OCI-M1 (cell line): ENCODE measurements at places on chromosomes 4 and X.

DNA sequence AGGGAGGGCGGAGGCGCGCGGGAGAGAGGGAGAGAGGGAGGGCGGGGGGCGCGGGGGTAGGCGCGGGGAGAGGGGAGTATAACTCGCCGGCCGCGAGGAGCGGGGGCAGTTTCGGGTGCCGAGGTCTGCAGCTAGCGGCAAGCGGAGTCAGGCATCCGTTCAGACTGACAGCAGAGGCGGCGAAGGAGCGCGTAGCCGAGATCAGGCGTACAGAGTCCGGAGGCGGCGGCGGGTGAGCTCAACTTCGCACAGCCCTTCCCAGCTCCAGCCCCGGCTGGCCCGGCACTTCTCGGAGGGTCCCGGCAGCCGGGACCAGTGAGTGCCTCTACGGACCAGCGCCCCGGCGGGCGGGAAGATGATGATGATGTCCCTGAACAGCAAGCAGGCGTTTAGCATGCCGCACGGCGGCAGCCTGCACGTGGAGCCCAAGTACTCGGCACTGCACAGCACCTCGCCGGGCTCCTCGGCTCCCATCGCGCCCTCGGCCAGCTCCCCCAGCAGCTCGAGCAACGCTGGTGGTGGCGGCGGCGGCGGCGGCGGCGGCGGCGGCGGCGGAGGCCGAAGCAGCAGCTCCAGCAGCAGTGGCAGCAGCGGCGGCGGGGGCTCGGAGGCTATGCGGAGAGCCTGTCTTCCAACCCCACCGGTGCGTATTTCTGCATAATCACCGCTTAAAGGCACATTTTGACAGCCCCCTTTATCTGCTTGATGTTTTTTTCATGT is at the start of gene POU4F2:
TSS of gene POU4F2 (plus strand) at position 108 of the 720 bp plus-strand sequence. CDS start at position 356, 248 bp downstream.
- no peak for DNase-seq

- DNase-seq, result peak; percentile 65
Measured at GRCh38 chrX:118459494-118459893, 36.1 kb upstream of the DOCK11 start.

DNA sequence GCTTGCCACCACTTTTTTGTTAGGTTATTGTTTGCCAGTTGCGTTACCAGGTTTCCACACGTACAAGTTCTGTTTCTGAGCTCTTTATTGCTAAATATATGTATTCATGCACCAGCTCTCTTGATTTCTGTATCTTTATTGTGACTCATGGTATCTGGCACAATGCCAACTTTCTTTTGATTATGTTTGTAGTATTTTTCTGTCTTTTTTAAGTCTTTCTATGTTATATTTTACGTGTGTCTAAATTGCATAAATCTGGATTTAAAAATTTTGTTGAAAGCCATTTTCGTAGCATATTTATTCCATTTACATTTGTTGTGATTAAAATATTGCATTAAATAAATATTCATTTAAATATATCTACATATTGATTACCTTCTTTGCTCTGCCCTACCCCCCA is 73.8 kb downstream of the KDM6A start:
- peak; percentile 28 for DNase-seq

DNA sequence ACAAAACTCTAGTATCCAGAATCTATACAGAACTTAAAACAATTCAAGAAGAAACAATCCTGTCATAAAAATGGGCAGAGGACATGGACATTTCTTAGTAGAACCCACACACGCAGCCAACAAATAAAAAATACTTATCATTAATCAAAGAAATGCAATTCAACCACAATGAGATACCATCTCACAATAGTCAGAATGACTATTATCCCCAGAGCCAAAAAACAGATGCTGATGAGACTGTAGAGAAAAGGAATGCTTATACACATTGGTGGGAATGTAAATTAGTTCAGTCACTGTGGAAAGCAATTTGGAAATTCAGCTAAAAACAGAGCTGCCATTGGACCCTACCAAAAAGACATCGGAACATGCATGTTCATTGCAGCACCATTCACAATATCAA is 37.9 kb downstream of the RAB40AL start:
- DNase-seq, result no peak

- DNase-seq, result no peak
Measured at GRCh38 chrX:16971694-16972093, 25.2 kb downstream of the REPS2 start.

DNA sequence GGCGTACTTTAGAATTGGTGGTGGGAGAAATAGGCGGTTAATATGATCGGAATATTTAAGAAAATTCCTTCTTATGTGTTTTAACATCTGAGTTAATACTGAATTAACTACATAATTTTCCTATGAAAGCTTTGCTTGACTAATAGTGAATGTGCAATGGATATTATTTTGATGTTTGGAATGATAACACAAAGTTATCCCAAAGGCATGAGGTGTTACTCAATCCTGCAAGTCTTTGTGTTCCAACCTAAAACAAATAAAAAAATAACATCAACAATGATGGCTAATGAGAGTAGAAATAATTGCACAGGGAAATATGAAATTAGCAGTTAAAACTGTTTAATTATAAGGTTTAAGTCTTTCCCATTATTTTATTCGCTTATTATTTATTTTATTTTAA is 183.6 kb upstream of the ARSJ start:
- DNase-seq, result no peak

- no peak for DNase-seq
Measured at GRCh38 chrX:56785442-56785841, 56.4 kb downstream of the NBDY start.

GRCh38 chr4:182847576-182848450 is 69.4 kb downstream of the DCTD start:
- no peak for DNase-seq

DNA sequence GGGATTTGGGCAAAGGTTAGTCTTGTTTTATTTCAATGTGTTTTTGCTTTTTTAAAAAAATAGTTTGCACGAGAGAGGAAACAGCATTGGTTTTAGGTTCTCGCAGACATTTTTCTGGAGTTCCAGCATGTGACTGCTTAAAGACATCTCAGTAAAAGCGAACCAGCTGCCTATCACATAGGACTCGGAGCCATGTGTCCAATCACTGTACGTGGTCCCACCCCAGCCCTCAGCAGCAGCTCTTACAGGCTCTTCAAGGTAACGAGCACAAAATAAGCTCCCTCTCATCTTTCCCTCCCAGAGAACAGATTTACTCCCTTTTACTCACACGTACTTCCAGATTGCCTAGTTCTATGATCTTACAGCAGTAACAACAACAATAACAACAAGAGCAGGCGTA is 68.7 kb downstream of the MCF2 start:
- no peak for DNase-seq

DNA sequence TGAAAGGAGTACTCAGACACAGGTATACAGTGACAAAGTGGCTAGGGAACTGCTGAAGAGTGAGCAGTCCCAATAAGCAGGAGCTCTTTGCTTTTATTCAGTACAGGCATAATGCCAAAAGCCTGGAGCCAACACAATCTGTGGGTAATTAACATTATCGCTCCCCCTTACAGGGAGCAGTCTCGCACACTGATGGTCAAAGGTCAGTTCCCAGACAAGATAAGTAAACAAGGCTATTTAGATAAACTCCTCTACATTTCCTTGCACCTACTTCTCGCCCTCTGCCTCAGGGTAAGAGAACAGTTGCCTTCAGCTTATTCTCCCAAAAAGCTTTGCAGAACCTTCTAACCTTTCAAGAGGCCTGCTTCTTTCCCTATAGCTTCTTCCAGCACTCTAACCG is 73.9 kb upstream of the TAF9B start:
- DNase-seq, result no peak

DNA sequence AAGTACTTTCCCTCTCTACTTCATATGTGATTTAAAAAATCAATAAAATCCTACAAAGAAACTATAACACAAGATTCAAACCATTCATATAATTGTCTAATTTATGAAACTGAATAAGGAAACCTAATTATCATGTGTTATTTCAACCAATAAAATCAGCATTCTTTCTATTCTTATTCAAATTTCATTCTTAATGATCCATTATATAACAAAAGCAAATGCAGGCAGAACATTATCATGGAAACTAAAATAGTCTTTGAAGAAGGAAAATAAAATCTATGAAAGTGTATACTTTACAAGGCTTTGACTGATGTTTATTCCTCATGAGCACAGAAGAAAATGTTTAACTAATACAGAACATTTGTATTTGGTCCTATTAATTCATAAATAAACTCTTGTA is 47.6 kb downstream of the CNOT6L start:
- no peak for DNase-seq

DNA sequence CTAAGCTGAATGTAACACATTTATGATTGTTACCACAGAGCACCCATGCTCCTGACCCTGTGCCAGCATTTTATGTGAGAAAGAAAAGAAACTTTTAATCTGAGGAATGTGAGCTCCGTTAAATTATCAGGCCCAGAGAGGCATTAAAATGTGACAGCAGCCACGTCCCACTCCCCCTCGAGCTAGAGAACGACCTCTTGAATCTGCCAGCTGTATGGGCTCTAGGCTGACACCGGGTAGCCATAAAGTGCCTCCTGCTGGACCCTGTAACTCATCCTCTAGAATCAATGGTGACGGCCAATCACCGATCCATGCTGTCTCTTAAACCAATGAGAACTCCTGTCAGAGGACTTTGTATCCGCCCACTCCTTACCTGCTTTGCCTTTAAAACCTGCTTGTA is 110.2 kb upstream of the ADRA2C start:
- DNase-seq, result no peak

DNA sequence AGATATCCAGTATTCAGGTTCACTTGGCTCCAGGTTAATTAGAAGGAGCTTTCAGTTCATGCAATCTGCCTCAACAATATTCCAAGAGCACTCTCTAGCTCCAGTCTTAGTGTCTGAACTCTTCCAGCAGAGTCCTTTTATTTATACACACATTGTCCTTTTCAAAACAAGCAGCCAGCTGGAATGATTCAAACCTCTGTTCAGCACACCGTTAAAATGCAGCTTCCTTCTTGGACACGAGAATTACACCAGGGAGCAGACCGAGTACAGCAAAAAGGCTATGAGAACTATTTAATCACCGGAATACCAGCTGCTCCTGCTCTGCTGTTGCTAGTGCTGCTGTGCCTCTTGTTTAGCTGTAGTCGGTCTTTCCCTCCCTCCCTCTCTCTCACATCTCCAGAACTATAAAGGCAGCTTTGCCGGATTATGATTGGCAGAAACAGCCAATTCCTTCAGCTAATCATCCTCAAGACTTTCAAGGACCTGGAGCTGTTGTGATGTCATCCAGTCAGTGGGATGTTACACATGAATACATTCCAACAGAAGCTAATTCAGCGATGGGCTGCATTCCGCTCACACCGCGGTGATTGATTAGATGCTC is at the start of gene NDST4:
TSS of gene NDST4 (minus strand) at position 115 of the 601 bp plus-strand sequence. CDS start 36,584 bp downstream, outside the sequence.
- DNase-seq, result no peak

DNA sequence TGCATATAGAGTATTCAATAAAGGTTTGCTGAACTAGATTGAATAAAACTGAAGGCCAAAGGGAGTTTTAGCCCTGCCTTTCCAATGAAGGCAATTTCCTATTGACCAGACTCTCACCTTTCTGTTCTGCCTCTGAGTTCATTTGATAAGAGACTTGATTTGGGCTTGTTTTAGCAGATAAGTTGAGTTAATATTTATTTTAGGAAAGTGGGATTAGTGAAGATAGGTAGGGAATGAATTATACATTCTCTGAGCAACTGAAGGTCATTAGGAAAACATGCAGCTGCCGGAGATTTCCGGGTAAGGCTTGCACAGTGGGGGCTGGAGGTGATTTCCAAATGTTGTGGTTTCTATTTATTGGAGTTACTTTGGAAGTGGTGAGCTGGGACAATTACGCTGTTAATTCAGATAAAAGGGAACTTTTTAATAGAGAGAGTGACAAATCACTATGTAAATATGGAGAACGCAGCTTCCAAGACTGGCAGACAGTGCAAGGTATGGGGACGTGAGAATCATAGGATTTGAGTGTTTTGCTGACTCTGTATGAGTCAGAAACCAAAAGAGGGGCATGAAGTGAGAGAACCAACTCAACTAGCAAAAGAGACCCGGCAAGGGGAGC is 553.6 kb upstream of the BOD1L1 start:
- DNase-seq, result no peak

- no peak for DNase-seq
Measured at GRCh38 chr4:123386609-123387008, 10.0 kb upstream of the SPRY1 start.

GRCh38 chr4:142961866-142962265 is 115.8 kb upstream of the INPP4B start:
- peak; percentile 93 for DNase-seq

- peak; percentile 53 for DNase-seq
Measured at GRCh38 chr4:149997881-149998421, 80.3 kb upstream of the DCLK2 start.

DNA sequence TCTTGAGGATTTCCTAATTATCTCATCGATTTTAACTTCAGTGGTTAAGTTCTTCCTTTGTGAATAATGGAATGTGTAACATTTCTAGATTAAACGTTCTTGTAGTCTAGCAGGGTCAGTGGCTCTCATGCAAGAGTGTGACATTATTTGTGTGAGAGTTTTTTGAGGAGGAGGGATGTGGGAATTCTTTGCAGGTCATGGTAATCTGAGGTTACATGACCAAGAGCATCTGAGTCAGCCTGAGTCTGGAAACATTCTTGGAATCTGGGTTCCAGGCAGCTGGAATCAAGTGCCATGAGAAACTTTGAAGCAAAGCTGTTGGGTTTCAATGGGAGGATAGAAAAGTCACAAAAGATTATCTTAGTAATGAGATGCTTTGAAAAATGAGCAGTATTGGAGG is 49.5 kb downstream of the GK start:
- no peak for DNase-seq

- DNase-seq, result peak; percentile 82
Measured at GRCh38 chrX:48531358-48531959, 8.1 kb upstream of the TBC1D25 start.

- no peak for DNase-seq
Measured at GRCh38 chrX:10474510-10474909, 145.9 kb downstream of the MID1 start.

DNA sequence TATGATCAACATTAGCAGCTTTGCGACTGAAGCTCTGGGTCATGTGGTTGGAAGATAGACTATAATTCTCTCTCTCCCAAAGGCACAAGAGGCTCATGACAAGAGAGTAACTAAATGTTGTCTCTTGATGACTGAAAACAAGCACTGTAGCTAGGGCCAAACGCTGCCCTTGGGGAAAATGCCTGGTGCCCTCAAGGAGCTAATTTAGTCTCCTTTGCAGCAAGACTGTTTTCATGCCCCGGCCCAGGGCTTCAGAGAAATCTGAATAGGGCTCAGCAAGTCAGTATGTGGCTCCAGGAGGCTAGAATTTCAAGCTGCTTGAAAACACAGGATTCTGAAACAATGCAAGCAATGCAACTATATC is 411.9 kb downstream of the GPAT3 start:
- no peak for DNase-seq
